ENCODE measurements at places on chromosomes 6 and 20. TPM values are rescaled to one million over a fixed set of nuclear protein-coding genes. Genes with fewer than 3 reads are reported as not detected.

Gene DNMT3B
- total RNA-seq = 4.9 TPM

Gene SAMD5
- not detected for total RNA-seq

Gene RREB1
- total RNA-seq = 39.1 TPM

DNA sequence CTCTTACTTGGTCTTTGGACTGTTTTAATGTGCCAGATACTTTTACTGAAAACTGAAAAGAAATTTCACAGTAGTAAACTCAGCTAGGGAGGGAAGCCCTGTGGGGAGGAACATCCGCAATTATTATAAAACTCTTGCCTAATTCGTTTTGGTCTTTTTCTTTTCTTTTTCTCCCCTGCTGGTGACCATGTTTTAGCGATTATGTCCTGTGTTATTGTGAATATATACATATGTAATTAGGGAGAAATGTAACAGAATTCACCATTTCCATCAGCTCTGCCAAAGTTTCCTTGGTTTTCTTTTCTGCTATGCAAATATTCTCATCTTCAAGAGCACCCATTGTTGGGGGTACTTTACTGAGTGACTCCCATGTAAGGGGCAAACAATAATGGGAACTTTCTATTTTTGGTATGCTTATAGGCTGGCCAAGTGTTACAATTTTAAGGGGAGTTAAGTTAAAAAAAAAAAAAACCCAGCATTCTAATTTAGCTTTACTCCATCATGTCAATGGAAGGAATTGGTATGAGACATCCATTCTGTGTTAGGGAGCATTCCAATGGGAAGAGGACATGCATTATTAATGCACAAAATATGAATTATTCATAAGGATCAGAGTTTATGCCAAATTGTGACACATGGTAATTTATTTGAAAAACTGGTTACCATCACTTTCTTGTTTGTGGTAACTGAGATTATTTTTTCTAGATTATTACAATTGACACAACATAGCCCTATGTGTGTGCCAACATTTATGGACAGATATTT is 2.0 kb downstream of the DOK5 start:
- no peak for DNase-seq

GRCh38 chr6:30781743-30782424 is 37.5 kb upstream of the IER3 start:
- no peak for DNase-seq
